ENCODE measurements at places on chromosomes 6 and 20. TPM values are rescaled to one million over a fixed set of nuclear protein-coding genes. Genes with fewer than 3 reads are reported as not detected.

The STMN3 gene
- polyA plus RNA-seq: 268 TPM

The OR2B6 gene
- polyA plus RNA-seq: not detected

The HLA-DOA gene
- not detected for polyA plus RNA-seq

The SAMD10 gene
- 23.3 TPM for polyA plus RNA-seq

The GJA1 gene
- 3.5 TPM for polyA plus RNA-seq

The KCNQ5 gene
- polyA plus RNA-seq: 0.10 TPM

The BLOC1S5 gene
- polyA plus RNA-seq: 11.0 TPM

The GSTA2 gene
- not detected for polyA plus RNA-seq

The LTB gene
- polyA plus RNA-seq: not detected

The PEX6 gene
- 27.7 TPM for polyA plus RNA-seq

The CTAGE9 gene
- not detected for polyA plus RNA-seq

The HTR1B gene
- polyA plus RNA-seq: 0.58 TPM

The RAB23 gene
- polyA plus RNA-seq: 11.7 TPM

The PLEKHG1 gene
- polyA plus RNA-seq: 2.6 TPM

The NCOA3 gene
- polyA plus RNA-seq: 14.6 TPM

The CCM2L gene
- polyA plus RNA-seq: 1.5 TPM

The L3MBTL3 gene
- 47.6 TPM for polyA plus RNA-seq

The ZNFX1 gene
- polyA plus RNA-seq: 4.7 TPM

The FAM83C gene
- polyA plus RNA-seq: not detected

The MAP7 gene
- 5.1 TPM for polyA plus RNA-seq

The KHDC3L gene
- 3.1 TPM for polyA plus RNA-seq

The SLC22A2 gene
- not detected for polyA plus RNA-seq

The MYH7B gene
- polyA plus RNA-seq: 0.18 TPM

The MAN1A1 gene
- polyA plus RNA-seq: 5.6 TPM

The RHAG gene
- polyA plus RNA-seq: not detected

The LY86 gene
- not detected for polyA plus RNA-seq

The GNMT gene
- polyA plus RNA-seq: 0.30 TPM

The EFCAB8 gene
- polyA plus RNA-seq: not detected

The TRIM27 gene
- polyA plus RNA-seq: 75.0 TPM

The RAB44 gene
- not detected for polyA plus RNA-seq

The WFDC2 gene
- polyA plus RNA-seq: not detected

The TMC2 gene
- polyA plus RNA-seq: 0.66 TPM

The TBXT gene
- polyA plus RNA-seq: not detected

The GMNN gene
- polyA plus RNA-seq: 13.8 TPM

The OR2H2 gene
- polyA plus RNA-seq: not detected

The SLC17A1 gene
- polyA plus RNA-seq: not detected

The DNAH8 gene
- 0.07 TPM for polyA plus RNA-seq

The SEL1L2 gene
- not detected for polyA plus RNA-seq

The TPD52L1 gene
- 8.9 TPM for polyA plus RNA-seq

The TGM3 gene
- 0.10 TPM for polyA plus RNA-seq

The LY6G6F gene
- not detected for polyA plus RNA-seq

The RAMACL gene
- 1.9 TPM for polyA plus RNA-seq

The ASCC3 gene
- 13.2 TPM for polyA plus RNA-seq

The IL17A gene
- not detected for polyA plus RNA-seq

The DYNLRB1 gene
- 106 TPM for polyA plus RNA-seq

The FAM83B gene
- polyA plus RNA-seq: not detected

The SLC17A3 gene
- polyA plus RNA-seq: not detected

The AGER gene
- polyA plus RNA-seq: 7.5 TPM

Data from neural cell (in vitro differentiated cells).